Dorsolateral prefrontal cortex (tissue), 122 donors: ENCODE measurements at places on chromosomes 3 and 15. TPM values are rescaled to one million over a fixed set of nuclear protein-coding genes. Genes with fewer than 3 reads are reported as not detected.

The PLA2G4D gene
- total RNA-seq, result 0.15 TPM

The PLSCR4 gene
- total RNA-seq, result 57.7 TPM

The COL6A5 gene
- total RNA-seq, result not detected

The IL16 gene
- total RNA-seq, result 12.1 TPM
